ENCODE measurements at places on chromosomes 7 and 10. TPM values are rescaled to one million over a fixed set of nuclear protein-coding genes. Genes with fewer than 3 reads are reported as not detected.

DNA sequence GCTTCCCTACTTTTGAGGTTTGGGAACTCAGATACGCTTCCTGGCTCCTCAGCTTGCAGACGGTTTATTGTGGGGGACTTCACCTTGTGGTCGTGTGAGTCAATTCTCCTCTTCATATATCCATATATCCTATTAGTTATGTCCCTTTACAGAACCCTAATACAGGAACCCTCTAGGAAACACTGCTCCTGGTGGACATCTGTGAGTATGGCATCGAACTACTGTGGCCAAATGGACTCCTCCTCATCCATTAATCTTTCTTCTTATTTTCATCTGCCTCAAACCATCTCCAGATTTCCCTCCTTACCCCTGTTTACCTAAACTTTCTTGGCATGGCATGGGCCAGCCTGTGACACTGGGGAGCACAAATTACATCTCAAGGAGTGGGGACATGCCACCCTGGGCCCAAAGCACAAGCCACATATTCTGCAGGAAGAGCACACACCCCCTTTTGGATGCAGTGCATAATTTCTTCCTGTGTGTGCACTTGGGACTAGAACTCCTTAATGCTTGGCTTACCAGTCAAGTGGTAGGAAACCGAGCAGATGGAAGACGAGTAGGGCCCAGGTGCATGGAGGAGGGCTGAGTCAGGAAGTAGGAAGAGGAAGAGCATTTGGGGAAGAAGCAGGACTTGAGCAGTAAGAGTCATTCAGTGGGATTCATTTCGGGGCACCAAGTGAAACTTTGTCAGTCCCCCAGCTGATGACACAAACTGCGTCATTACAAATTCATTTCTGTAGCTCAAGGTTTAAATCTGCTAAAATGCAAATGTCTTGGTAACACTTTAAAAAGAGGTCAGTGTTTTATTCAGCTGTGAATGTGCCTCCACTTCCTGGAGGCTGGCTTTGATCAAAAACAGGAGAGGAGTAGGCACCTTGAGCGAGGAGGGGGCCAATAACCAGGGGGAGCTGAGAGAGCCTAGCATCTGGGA lies 80.8 kb upstream of the PLXNA4 start:
- DNase-seq = no peak
- H3K4me3 ChIP-seq = no peak overlapping the region
- peaks cover 11% of the 10 kb centered on the region for H3K4me1 ChIP-seq
- H3K27ac ChIP-seq = no peak overlapping the region

DNA sequence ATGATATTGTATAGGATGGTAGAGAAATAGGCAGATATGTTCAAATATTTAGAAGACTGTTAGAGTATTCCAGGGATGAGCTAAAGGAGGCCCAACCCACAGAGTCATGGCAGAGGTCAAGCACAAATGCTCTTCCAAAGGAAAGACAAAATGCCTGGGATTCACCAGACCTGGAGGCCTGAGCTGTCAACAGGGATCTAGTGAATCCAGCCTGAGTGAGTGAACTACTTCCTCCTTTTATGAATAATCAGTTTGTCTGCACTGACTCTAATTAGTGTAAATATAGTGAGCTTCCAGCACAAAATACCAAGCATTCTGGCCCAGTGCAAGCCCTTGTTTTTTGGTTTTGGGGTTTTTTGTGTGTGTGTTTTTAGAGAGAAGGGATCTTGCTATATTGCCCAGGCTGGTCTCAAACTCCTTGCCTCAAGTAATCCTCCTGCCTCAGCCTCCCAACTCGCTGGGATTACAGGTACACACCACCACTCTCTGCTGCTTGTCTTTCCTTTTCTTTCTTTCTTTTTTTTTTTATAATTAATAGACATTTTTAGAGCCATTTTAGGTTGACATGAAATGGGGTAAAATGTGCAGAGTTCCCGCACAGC lies 244.4 kb downstream of the SKIDA1 start:
- no peak for DNase-seq
- H3K27ac ChIP-seq = no peak overlapping the region
- peaks cover 15% of the 10 kb centered on the region for H3K4me1 ChIP-seq
- H3K27me3 ChIP-seq = peaks cover 1% of the 10 kb centered on the region
- H3K36me3 ChIP-seq = no peaks in the 10 kb centered on the region
- H3K4me3 ChIP-seq = no peak overlapping the region

- peak overlapping the region; percentile 10 for H3K27ac ChIP-seq
- no peak overlapping the region for H3K4me3 ChIP-seq
Measured at GRCh38 chr10:89783406-89783805, 82.0 kb downstream of the KIF20B start.

- H3K4me3 ChIP-seq = no peak overlapping the region
- no peak overlapping the region for H3K27ac ChIP-seq
- H3K27me3 ChIP-seq = no peaks in the 10 kb centered on the region
- H3K4me1 ChIP-seq = no peaks in the 10 kb centered on the region
Measured at GRCh38 chr10:69459101-69459790, 8.0 kb downstream of the TSPAN15 start.

DNA sequence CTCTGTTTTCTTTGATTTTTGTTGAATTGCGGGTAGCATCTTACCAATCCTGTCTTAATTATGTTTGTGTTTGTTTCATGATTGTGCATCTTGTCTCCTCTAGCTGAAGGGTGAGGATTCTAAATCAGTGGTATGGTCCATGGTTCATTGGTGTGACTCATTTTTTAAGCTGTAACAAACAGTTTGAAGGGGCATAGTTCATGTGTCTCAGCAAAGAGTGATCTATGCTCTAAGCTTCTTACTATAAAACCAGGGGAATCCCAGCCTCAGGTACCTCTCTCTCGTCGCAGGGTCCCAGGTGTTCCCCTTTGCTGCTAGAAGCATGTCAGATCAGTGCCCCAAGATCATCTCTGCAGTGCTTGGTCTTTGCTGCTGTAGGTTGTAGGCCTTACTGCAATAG lies 100.1 kb downstream of the OTUD1 start:
- H3K4me3 ChIP-seq = no peak overlapping the region
- H3K27ac ChIP-seq = no peak overlapping the region
- no peaks in the 10 kb centered on the region for H3K4me1 ChIP-seq

DNA sequence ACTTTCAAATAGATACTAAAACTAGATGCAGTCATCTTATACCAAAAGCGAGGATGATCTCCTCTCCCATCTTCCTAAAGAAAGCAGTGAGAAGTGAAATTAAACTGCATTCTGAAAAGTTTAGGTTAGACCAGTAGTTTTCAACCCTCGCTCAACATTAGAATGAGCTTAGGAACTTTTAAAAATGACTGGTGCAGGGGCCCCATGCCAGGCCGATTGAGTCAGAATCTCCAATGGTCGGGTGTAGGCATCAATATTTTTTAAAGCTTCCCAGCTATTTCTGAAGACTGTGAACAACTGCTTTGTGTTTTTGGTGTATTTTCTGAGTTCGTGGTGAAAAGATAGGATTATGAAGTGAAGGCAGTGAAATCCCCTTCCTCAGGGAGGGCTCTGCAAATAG lies 146.0 kb downstream of the VTI1A start:
- H3K36me3 ChIP-seq = no peaks in the 10 kb centered on the region
- peak overlapping the region; percentile 38 for H3K27ac ChIP-seq
- H3K27me3 ChIP-seq = no peaks in the 10 kb centered on the region

- no peaks in the 10 kb centered on the region for H3K4me1 ChIP-seq
- H3K27me3 ChIP-seq = peaks cover 4% of the 10 kb centered on the region
- H3K27ac ChIP-seq = no peak overlapping the region
- no peak overlapping the region for H3K4me3 ChIP-seq
- DNase-seq = no peak
- no peaks in the 10 kb centered on the region for H3K36me3 ChIP-seq
Measured at GRCh38 chr10:49334964-49335363, 36.0 kb downstream of the C10orf71 start.

DNA sequence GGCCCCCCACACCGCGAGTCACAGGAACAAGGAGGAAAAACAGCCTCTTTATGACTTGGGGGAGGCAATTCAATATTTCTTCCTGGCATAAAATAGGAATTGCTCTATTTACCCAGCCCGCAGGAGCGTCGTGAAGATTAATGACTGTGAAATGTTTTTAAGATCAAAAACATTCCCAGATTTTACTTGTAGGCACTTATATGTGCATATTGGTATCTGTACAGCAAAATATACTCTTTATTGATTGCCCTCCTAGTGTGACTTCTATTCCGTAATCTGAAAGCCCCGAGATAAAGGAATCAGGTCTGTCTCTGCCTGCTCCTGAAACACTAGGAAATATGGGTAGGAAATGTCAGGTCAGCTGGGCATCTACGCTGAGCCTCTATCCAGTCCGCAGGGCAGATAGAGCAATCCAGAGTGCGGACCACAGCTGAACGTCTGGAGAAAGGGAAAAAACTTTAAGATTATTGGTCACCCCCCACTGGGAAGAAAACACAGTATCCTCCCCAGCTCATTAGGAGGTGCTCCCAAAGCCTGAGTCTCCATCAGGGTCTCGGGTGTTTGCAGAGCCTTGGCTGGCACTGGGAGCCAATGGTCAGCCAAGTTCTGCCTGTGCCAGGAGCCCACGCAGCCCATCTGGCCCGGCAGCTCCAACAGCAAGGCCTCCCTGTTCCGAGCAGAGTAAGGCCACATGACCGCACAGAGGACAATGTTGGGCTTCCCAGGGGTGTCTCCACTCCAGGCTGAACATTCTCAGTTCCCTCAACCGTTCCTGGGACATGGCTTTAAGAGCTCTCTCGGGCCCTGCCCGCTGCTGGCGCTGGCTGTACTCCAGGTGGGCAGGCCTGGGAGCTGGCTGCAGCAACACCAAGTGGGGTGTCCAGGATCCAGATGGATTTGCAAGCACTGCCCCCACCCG lies 7.7 kb downstream of the CTBP2 start:
- H3K27ac ChIP-seq = peak overlapping the region; percentile 89
- H3K4me3 ChIP-seq = peak overlapping the region; percentile 42
- peaks cover 88% of the 10 kb centered on the region for H3K4me1 ChIP-seq
- no peaks in the 10 kb centered on the region for H3K27me3 ChIP-seq

DNA sequence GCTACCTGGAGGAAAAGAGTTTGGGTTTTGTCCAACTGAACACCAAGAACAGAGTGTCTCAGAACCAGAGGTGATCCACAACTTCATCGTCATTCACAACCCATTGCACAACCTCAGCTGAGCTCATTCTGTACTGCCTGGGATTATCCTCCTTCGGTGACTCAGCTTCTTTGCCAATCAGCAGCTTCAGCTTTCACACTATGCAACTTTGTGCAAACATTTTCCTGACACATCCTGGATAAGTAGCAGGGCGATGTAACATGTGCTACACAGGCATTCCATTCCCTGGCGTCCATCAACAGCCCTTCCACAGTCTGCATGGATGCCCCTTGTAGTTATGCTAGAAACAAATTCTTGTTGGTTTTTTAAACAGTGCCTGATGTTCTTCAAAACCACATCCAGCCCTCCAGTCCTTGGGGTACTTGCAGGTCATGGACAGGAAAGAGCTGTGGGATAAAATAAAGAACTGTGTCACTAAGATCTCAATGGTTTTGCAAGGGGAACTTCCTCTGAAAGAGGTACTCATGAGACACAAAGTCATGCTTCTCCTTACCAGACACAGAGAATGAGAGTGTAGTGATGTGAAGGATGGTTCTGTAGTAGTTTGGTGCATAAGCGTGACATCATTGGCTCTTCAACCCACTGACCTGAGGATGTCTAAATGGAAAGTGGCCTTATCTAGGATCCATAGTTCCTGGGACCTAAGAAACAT lies 478.5 kb downstream of the KIF20B start:
- peaks cover 5% of the 10 kb centered on the region for H3K27me3 ChIP-seq
- H3K4me1 ChIP-seq = no peaks in the 10 kb centered on the region
- no peak for DNase-seq
- no peak overlapping the region for H3K4me3 ChIP-seq

- DNase-seq = no peak
- peaks cover 4% of the 10 kb centered on the region for H3K4me1 ChIP-seq
- H3K36me3 ChIP-seq = peaks cover 1% of the 10 kb centered on the region
- H3K4me3 ChIP-seq = no peak overlapping the region
- H3K27ac ChIP-seq = no peak overlapping the region
Measured at GRCh38 chr7:88226886-88227516, 7.2 kb upstream of the SRI start.

The AGAP6 gene
- 9.1 TPM for total RNA-seq

The LRRD1 gene
- not detected for total RNA-seq

The IQUB gene
- total RNA-seq = 0.36 TPM

The TFEC gene
- 0.17 TPM for total RNA-seq

Data from chondrocyte (in vitro differentiated cells).